ENCODE measurements at places on chromosomes 13 and 19.

DNA sequence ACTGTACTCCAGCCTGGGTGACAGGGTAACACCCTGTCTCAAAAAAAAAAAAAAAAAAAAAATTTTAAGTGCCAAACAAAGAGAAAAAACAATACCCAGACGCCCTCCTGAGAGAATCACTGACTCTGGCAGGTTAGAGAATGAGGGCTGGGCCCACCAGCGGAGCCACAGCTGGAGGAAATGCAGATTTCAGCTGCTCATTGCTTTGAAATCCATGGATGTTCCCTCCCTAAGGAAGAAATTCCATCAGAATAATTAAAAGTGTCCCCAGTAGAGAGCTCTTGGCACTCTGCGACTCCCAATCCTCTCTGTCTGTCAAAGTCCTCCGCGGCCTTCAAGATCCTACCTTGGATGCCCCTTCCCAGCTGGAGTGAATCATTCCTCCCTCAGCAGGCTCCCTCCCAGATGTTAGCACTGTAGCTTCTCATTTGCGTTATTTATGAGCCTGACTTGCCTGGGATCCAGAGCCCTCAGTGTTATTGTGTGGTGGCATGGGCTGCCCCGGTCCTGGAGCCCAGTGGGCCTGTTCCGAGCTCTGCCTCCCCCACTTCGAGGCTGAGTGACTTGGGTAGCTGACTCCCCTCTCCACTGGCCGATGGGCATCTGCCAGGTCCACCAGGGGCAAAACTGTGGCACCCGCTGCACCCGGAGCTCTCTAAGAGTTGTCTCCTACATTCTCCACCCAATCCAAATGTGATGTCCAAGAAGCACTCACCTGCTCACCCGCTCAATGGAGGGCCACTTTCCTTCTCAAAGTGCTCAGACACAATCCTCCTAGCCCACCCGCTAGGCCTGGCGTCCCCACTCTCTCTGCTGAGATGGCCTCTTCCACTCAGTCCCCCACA is 47.0 kb downstream of the SERP2 start:
- peak; percentile 4 for DNase-seq

DNA sequence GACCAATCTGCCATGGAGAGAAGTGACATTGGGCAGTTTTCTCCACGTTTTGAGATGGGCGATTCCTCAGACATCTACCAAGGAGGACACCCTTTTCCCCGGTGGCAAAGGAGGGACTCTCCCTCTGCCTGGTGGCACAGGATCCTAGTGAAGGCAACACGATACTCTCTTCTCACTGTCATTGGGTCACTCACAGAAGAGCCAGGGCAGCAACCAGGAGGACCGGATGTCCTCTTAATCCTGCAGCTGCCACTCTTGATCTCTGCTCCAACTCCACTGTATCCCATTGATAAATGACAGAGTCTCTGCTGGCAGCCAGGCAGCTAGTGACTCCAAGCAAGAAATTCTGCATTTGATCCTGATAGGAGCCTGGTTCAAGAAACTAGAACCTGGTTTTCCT is 42.2 kb downstream of the COL4A2 start:
- DNase-seq = no peak

DNA sequence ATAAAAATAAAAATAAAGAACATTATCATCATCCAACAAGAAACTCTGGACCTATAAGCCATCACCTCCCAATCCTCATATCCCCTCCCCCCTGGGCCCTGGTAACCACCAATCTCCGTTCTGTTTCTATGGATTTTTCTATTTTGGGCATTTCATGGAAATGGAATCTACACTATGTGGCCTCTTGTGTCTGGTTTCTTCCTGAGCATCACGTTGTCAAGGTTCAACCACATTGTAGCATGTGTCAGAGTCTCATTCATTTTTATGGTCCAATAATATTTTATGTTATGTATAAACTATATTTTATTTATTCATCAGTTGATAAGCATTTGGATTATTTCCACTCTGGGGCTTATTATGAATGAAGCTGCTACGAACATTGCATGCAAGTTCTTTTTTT is 26.9 kb downstream of the SULT2B1 start:
- DNase-seq = no peak

DNA sequence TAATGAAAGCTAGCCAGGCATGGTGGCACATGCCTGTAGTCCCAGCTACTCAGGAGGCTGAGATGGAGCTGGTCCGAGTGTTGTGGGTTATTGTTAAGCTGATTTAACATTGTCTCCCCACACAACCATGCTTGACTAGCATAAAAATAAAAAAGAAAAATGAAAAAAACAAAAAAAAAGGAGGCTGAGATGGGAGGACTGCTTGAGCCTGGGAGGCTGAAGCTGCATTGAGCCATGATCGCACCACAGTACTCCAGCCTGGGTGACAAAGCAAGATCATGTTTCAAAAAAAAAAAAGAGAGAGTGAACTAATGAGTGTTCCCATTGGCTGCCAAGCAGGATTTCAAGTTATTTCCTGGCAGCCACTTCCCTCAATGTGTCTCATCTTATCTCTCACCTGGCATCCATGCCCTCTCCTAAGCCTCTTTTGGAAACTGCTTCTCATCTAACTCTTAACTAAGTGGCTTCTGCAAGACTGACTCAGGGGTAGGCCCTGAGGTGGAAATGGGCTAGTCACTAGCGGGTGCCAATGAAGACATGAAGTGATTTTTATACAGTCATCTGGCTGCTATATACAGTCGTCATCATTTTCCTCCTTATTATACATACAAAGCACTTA is 4.9 kb downstream of the THAP8 start:
- no peak for DNase-seq

DNA sequence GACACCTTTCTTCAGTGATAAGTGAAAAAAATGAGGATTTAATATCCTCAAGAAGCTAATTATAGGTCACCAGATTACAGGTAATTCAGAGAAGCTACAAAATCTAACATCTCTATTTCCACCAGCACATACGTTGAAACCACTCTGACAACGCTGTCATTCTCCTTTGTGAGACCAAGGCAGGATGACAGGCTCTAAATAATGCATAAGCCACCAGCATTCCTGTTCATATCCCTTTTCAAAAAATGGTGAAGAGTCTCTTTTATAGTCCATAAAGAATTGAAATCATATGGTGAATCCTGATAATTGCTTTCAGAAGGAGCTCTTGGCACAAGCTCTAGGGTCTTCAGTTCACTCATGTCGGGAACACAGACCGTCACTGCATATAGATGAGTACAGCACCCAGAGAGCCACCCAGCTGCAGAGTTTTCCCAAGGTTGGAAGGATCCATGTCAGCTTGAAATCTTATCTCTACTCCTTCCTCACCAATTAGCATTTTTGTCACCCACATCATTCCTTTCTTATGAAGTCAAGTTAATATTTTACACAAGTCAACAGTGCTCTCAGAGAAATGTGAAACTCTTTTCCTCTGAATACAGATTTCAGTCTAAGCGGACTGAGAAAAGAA is 431.4 kb downstream of the TBC1D4 start:
- DNase-seq = peak; percentile 88

DNA sequence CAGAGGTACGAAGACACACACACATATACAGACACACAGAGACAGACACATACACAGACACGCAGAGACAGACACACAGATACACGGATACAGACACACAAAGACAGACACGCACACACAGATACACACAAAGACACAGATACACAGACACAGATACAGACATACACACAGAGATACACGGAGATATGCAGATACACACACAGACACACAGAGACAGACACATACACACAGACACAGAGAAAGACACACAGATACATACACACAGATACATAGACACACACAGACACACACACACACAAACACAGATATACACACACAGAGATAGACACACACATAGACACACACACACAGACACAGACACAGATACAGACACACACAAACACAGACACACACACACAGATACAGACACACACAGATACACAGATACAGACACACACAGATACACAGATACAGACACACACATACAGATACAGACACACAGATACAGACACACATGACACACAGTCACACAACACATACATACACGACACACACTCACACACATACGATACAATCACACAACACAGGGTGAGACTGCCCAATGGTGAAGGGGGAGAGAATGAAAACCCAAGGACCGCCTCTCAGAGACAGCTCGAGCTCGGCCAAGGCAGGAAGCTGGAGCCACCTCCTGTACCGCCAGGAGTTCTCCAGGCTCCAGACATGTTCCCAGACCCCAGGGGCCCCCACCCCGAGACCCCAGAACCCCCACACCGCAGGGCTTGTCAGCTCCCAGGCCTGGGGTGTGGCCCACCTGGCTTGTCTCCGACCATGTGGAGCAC is 8.8 kb upstream of the CCER2 start:
- no peak for DNase-seq

GRCh38 chr13:112891477-112892401 is 77.3 kb upstream of the MCF2L start:
- no peak for DNase-seq

- no peak for DNase-seq
Measured at GRCh38 chr19:50690439-50690838, 29.2 kb downstream of the SHANK1 start.

- DNase-seq = no peak
Measured at GRCh38 chr19:48992581-48993174, 431 bp downstream of the GYS1 start.

DNA sequence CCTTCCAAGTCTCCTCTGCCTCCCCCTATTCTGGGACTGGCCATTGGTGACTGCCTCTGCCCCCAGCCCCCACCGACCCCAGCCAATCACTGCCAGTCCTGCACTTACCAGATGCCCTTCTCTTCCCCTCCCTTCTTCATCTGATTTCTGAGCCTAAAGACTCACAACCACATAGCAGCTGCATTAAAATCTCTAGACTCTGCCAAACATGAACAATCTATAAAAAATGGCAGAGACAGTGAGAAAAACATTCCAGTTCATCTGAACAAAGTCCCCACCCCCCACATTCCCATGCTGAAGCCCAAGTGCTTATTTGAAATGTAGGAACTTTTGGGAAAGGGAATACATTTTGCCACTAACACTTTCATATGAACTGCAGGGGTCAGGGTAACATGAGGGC is 60.8 kb downstream of the KCTD12 start:
- peak; percentile 49 for DNase-seq

GRCh38 chr13:94305934-94306333 is 173.5 kb downstream of the DCT start:
- no peak for DNase-seq

DNA sequence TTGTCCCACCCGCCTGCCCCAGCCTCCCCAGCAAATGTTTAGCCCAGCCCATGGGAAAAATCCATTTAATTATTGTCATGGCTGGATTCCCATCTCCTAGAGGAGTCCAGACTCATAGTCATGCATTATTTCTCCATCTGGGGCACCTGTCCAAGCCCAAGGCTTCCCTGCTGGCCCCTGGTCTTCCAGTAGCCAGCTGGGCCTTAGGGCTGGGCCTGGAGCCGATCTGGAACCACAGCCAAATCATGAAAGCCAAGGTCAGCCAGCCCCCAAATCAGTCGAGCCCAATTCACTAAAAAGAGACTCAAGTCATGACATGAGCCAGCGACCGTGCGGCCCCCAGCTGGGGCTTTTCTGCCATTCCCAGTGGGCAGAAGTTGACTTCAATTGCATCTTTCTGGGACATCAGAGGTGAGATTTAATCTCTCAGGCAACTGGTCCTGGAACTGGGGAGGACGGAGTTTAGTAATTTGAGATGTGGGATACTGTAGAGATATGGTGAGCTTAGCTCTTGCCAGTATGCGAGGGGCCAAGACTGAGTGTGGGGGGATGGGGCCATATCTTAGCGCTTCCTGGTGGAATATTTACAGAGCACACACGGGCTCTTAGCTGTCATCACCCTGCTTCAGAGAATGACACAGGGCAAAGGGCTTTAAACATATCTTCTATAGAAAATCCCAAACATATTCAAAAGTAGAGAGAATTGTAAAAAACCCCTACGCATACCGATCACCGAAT is 9.4 kb upstream of the PGLYRP2 start:
- no peak for DNase-seq

DNA sequence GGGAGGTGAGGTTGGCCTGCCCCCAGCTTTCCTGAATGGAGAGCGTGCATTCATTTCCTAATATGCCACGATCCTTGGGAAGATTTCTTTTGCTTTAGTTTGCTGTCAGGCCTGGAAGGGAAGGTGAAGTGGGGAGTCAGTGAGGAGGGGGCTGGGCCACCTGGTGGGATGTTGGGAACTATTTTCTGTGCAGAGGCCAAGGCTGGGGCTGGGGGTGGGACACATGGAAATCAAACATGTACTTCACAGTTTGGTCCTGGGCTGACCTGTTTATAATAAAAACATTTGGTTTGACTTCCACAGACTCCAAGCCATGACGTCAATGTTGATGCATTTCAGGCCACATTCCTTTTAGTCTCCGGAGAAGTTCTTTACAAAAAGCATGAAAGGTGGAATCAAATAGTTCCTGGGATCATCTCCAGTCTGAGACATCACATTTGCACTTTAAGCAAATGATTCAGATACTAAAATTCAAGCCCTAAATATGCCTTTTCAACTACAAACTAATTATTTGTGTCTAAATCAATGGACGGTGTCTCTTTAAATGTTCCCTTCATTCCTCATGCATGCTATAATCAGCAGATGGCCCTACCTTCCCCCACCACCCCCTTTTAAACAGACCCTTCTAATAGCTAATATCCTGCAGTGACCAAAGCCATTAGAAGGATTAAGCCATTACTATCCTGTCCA is 41.5 kb upstream of the MEDAG start:
- DNase-seq = peak; percentile 90

- DNase-seq = no peak
Measured at GRCh38 chr13:70108356-70109105, at the start of gene KLHL1. TSS of gene KLHL1 (minus strand) at chr13:70108452. CDS start at chr13:70107699, 753 bp downstream.

- no peak for DNase-seq
Measured at GRCh38 chr19:4504891-4505569, 13.3 kb downstream of the PLIN4 start.

GRCh38 chr19:43624933-43625332 is 5.5 kb upstream of the ZNF428 start:
- no peak for DNase-seq

- DNase-seq = no peak
Measured at GRCh38 chr13:28650284-28650683, 8.6 kb upstream of the POMP start.

- DNase-seq = no peak
Measured at GRCh38 chr19:43455321-43456113, 9.9 kb downstream of the LYPD3 start.

GRCh38 chr19:49116544-49116943 is 2.4 kb downstream of the LIN7B start:
- DNase-seq = no peak

DNA sequence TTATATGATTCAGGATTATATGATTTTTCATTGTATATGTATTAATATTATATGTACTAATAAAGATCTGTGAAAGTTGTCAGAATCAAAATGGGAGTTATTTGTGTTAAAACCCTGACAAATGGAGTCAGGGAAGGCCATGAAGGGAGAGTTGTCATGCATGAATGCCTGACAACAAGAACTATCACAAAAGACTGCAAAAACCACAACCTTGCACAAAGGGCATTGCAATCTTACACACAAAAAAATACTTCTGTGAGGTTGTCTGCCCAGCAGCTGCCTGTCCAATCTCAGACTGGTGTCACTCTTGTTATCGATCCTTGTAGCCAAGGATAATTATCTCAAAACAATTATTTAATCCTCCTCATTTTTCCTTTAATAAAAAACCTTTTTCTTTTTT is 21.2 kb upstream of the RBM26 start:
- no peak for DNase-seq

GRCh38 chr13:24858953-24859352 is 95.0 kb downstream of the RNF17 start:
- DNase-seq = no peak

GRCh38 chr19:45251452-45252354 is 632 bp downstream of the MARK4 start:
- DNase-seq = no peak

- no peak for DNase-seq
Measured at GRCh38 chr13:85074543-85075313, 724.5 kb downstream of the SLITRK6 start.

GRCh38 chr13:75216038-75216437 is 265.9 kb downstream of the TBC1D4 start:
- no peak for DNase-seq

Measured in fibroblast of skin of left biceps (primary cell).